ENCODE measurements at places on chromosomes 6 and 20. TPM values are rescaled to one million over a fixed set of nuclear protein-coding genes. Genes with fewer than 3 reads are reported as not detected.

PKIB gene
- 0.49 TPM for polyA plus RNA-seq

GSTA2 gene
- polyA plus RNA-seq = not detected

ARMC12 gene
- 2.8 TPM for polyA plus RNA-seq

BTNL2 gene
- polyA plus RNA-seq = not detected

KCNK5 gene
- polyA plus RNA-seq = not detected

RIMS1 gene
- not detected for polyA plus RNA-seq

EDN1 gene
- 1.4 TPM for polyA plus RNA-seq

OVOL2 gene
- polyA plus RNA-seq = not detected

SPATS1 gene
- polyA plus RNA-seq = not detected

SSTR4 gene
- not detected for polyA plus RNA-seq

HDGFL1 gene
- not detected for polyA plus RNA-seq

ZC3H12D gene
- polyA plus RNA-seq = 63.1 TPM

TOP1 gene
- polyA plus RNA-seq = 5.4 TPM

AKIRIN2 gene
- polyA plus RNA-seq = 126 TPM

IBTK gene
- 4.4 TPM for polyA plus RNA-seq
